GM23338 (cell line): ENCODE measurements at places on chromosomes 2 and 18. TPM values are rescaled to one million over a fixed set of nuclear protein-coding genes. Genes with fewer than 3 reads are reported as not detected.

TSPYL6 gene
- not detected in 2 replicates for polyA plus RNA-seq

TFCP2L1 gene
- 0.94 and 1.2 TPM in 2 replicates for polyA plus RNA-seq

SNTG2 gene
- 21.6 and 27.5 TPM in 2 replicates for polyA plus RNA-seq

DNA sequence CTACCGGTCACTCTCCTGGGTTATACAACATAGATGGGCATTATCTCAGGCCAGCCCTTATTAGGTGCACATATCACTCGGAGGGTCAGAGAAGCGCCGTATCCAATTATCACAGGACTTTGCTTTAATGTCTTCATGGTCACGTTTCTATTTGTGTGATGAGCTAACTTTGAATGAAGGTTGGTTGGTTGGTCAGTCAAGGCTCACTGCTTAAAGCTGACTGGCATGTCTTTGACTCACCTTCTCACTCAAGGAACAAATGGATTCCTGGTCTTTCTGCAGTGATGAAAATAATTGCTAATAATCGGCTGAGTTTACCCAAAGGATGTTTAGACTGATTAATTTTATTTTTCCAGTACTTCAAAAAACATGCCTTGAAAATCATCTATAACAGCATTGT lies 39.7 kb downstream of the COLEC12 start:
- H3K4me3 ChIP-seq: no peak overlapping the region
- no peaks in the 10 kb centered on the region for H3K36me3 ChIP-seq
- 0 out of 2 replicates have a peak, but pooled peaks cover 7% of the 10 kb centered on the region for H3K4me1 ChIP-seq
- no peaks in the 10 kb centered on the region for H3K27me3 ChIP-seq
- no peak for DNase-seq

- H3K27ac ChIP-seq: no peak overlapping the region
- no peak overlapping the region for H3K4me3 ChIP-seq
- no peaks in the 10 kb centered on the region for H3K27me3 ChIP-seq
- H3K4me1 ChIP-seq: peaks cover 4% of the 10 kb centered on the region; the same call in 1 of the 2 replicates
- H3K36me3 ChIP-seq: no peaks in the 10 kb centered on the region
These were observed 194.9 kb downstream of the CTIF start for GRCh38 chr18:48733643-48734253.

DNA sequence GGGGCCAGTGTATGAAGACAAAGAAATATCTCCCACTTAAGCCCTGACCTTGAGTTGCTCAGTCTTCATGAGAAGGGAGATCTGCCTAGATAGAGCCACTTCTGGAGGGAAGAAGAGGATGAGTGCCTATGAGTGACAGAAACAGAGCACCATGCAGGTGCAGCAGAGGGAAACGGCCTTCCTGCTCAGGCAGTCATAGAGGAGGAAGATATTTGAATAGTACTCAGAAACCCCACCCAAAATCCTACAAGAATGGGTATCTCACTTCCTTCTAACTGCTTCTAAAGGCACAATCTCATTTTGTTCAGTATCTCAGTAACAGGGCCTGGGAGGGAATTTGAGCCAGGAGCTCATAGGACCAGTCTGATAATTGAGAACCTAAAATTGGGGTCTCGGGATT lies 339.3 kb downstream of the ALK start:
- H3K4me3 ChIP-seq: no peak overlapping the region
- no peaks in the 10 kb centered on the region for H3K36me3 ChIP-seq
- no peak for DNase-seq
- H3K4me1 ChIP-seq: peaks cover 5% of the 10 kb centered on the region; the same call in 1 of the 2 replicates

DNA sequence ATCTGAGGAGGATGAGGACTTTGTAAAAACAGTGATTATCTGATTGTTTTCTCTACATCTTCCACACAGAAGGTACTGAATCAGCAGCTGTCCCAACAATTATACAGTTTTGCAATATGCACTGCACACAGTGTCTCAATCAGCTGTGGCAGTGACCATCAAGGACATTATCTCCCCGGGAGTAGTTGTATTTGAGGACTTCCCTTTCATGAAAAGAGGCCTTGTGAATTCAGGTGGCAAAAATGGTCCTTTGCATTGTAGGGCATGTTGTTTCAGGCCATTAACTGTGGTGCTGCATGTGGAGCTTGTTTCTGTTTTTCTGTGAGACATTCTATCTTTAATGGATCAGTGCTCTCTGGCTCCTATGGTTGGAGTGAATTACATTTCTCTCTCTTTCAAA lies 779.4 kb upstream of the FSHR start:
- H3K27me3 ChIP-seq: peaks cover 93% of the 10 kb centered on the region
- H3K36me3 ChIP-seq: no peaks in the 10 kb centered on the region
- H3K27ac ChIP-seq: no peak overlapping the region
- H3K4me1 ChIP-seq: peaks cover 10% of the 10 kb centered on the region
